ENCODE measurements at places on chromosomes 2 and 18. TPM values are rescaled to one million over a fixed set of nuclear protein-coding genes. Genes with fewer than 3 reads are reported as not detected.
A peak's percentile ranks its signal among the peaks of the same experiment; 100 is the strongest.

Gene SH3RF3
- total RNA-seq = 5.2 TPM

Gene IL36B
- not detected for total RNA-seq

Gene CD8B2
- not detected for total RNA-seq

Gene GBX2
- total RNA-seq = not detected

- peak; percentile 18 for DNase-seq
Observed at GRCh38 chr18:44887227-44887631, 206.5 kb downstream of the SETBP1 start.

GRCh38 chr18:3081584-3081991, 68.6 kb upstream of the LPIN2 start:
- DNase-seq = no peak

DNA sequence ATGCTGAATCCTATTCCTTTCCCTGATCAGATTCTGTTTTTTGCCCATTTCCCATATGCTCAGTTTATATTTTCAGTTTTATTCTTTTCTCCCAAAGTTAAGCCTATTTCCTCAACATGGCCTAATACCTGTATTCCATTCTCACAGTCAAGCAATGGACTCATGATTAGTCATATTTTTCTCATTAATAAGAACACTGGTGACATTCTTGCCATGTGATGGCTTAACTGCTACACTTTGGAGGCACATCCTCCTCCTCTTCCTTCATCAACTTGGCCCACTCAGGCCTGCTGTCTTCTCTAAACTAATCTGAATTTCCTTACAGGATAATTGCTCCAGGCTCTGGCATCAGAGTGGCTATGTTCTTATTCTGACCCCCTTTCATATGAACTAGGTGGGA, 679.2 kb downstream of the NYAP2 start:
- DNase-seq = no peak

DNA sequence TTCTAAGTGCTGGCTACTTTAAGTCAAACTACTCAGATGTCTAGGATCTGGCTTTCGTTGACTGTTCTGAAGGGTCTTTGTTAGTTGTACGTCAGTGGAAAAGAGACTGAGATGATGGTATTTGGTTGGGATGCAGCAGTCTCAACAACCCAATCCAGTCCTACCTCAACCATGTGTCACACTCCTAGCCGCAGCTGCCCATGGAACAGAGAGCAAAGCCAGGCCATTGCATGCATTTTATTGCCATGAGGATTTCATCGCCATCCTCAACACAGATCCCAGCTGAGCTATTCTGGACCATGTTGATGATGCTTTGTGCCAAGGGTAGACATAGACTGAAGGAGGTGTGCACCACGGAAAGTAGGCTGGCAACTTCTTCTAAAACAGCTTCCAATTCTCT, 97.3 kb upstream of the STK39 start:
- DNase-seq = no peak

- no peak for DNase-seq
Observed at GRCh38 chr2:66845307-66845706, 410.4 kb downstream of the MEIS1 start.

All from CD4-positive, alpha-beta T cell (primary cell).